ENCODE measurements at places on chromosomes 7 and 10. TPM values are rescaled to one million over a fixed set of nuclear protein-coding genes. Genes with fewer than 3 reads are reported as not detected.

Gene KCNIP2
- total RNA-seq, result 1.9 TPM

Gene SH2D4B
- 0.13 TPM for total RNA-seq

Gene OR2A42
- total RNA-seq, result not detected

Gene CTAGE15
- total RNA-seq, result 0.87 TPM

Gene ACTA2
- total RNA-seq, result 15.0 TPM

- DNase-seq, result no peak
- H3K27ac ChIP-seq, result no peak overlapping the region
- no peaks in the 10 kb centered on the region for H3K27me3 ChIP-seq
- H3K4me1 ChIP-seq, result peaks cover 2% of the 10 kb centered on the region
- no peaks in the 10 kb centered on the region for H3K36me3 ChIP-seq
- H3K4me3 ChIP-seq, result no peak overlapping the region
Measured at GRCh38 chr10:74255888-74256357, 104.9 kb downstream of the ADK start.

GRCh38 chr10:85851325-85851724, 515.3 kb downstream of the GRID1 start:
- H3K4me1 ChIP-seq, result no peaks in the 10 kb centered on the region
- H3K36me3 ChIP-seq, result no peaks in the 10 kb centered on the region
- no peak overlapping the region for H3K27ac ChIP-seq
- H3K27me3 ChIP-seq, result peaks cover 3% of the 10 kb centered on the region
- no peak overlapping the region for H3K4me3 ChIP-seq

- H3K27ac ChIP-seq, result no peak overlapping the region
- H3K27me3 ChIP-seq, result peaks cover 20% of the 10 kb centered on the region
- no peak for DNase-seq
- peaks cover 10% of the 10 kb centered on the region for H3K4me1 ChIP-seq
- H3K36me3 ChIP-seq, result no peaks in the 10 kb centered on the region
- H3K4me3 ChIP-seq, result no peak overlapping the region
Measured at GRCh38 chr7:41942468-41943093, 239.7 kb upstream of the INHBA start.

DNA sequence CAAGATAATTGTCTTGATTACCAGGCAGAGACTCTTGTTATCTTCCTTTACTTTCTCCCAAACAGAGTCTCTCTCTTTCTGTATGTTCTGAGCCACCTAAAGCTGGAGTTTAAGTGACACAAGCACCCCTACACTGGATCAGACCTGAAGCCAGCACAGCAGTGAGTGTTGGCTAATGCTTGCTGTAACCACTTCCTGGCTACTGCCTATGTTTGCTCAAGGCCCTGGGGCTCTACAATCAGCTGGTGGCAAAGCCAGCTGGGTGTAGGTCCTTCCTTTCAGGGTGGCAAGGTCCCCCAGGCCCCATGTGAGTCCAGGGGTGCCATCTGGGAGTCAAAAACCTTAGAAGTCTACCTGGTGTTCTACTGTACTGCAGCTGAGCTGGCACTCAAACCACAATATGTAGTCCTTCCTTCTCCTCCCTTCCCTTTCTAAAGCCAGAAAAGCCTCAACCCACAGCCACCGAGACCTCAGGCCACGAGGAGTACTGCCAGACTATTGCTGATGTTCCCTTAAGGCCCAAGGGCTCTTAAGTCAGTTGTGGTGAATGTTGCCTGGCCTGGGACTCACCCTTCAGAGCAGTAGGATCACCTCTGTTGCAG, 416.3 kb downstream of the ADRA2A start:
- no peak for DNase-seq
- no peaks in the 10 kb centered on the region for H3K4me1 ChIP-seq
- H3K27ac ChIP-seq, result no peak overlapping the region

DNA sequence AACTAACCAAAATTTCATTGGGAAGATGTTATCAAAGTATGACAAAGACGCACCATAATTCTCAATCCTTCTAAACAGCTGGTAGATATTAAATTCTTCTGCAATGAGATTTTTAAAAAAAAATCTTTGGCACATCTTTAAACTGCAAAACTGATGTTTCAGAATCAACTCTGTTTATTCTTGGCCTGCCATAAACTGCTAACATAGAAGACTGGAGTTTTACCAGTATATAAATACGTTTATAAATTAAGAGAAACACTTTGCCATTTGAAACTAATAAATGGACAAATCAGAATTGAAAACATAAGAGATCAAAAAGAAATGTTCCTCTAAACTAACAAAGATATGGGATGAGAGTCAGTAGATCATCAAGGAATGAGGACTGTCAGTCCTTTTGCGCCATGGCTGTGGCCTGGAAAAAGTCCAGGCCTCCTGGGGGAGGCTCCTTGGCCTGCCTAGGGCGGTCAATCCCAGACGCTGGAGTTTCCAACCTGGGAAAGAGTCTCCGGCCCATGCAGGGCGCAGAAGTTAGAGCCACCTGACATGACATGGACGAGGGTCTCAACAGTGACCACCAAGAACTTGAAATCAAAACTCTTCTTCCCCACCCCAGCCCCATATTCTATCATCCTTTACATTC, 34.2 kb upstream of the NEBL start:
- no peak for DNase-seq
- H3K27ac ChIP-seq, result no peak overlapping the region
- no peaks in the 10 kb centered on the region for H3K36me3 ChIP-seq

GRCh38 chr7:95004618-95005247, 97.3 kb downstream of the PPP1R9A start:
- H3K27ac ChIP-seq, result no peak overlapping the region
- H3K27me3 ChIP-seq, result no peaks in the 10 kb centered on the region
- no peak for DNase-seq
- no peaks in the 10 kb centered on the region for H3K36me3 ChIP-seq
- no peak overlapping the region for H3K4me3 ChIP-seq

DNA sequence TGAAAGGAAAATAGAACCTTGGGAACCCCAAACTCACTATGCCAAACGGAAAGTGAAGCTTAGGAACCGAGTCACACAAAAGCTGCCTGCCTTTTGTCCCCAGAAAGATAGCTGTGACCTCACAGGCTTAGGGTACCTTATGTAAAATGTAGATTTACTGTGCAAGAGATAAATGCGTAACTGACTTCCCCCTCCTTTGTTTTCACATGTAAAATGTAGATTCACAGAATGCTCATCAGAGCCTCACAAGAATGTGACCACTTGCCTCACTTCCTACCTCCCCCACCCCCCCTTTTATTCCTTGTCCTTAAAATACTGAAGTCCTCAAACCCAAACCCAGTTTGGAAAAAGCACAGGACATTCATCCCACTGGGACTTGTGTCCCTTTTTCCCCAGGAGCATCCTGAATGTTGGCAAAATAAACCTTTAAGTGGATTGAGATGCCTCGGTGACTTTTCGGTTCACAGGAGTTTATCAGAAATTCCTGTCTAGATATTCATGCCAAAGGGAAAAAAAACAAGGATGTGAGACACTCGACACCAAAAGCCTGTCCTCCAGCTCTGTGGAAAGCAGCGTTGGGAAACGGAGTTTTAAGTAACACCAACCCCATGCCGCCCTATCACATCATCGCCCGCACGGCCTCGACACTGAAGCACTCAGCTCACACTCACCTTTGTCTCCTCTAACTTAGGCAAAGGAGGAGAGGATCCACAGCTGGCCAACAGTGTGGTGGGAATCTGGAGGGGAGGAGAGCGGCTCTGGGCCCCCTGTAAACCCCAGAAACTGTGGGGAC, 45.9 kb downstream of the SVIL start:
- H3K4me3 ChIP-seq, result no peak overlapping the region
- no peak for DNase-seq
- H3K4me1 ChIP-seq, result peaks cover 10% of the 10 kb centered on the region

DNA sequence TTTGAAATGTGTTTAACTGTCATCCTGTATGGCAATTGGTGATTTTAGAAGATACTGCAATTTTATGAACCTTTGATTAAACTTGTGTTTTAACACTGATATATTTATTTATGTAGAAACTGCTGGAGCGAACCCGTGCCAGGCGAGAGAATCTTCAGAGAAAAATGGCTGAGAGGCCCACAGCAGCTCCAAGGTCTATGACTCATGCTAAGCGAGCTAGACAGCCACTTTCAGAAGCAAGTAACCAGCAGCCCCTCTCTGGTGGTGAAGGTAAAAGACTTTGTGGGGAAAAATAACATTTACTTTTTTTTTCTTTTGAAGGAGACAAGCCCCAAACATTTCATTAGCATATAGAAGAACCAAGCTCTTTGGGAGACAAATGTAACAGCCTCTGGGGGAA, 6.5 kb downstream of the ANLN start:
- H3K4me3 ChIP-seq, result no peak overlapping the region
- H3K36me3 ChIP-seq, result peaks cover 85% of the 10 kb centered on the region
- peaks cover 41% of the 10 kb centered on the region for H3K4me1 ChIP-seq

GRCh38 chr7:1404460-1404809, 54.8 kb downstream of the MICALL2 start:
- peaks cover 25% of the 10 kb centered on the region for H3K27me3 ChIP-seq
- DNase-seq, result no peak
- H3K4me3 ChIP-seq, result no peak overlapping the region
- no peak overlapping the region for H3K27ac ChIP-seq
- H3K36me3 ChIP-seq, result no peaks in the 10 kb centered on the region
- H3K4me1 ChIP-seq, result no peaks in the 10 kb centered on the region

DNA sequence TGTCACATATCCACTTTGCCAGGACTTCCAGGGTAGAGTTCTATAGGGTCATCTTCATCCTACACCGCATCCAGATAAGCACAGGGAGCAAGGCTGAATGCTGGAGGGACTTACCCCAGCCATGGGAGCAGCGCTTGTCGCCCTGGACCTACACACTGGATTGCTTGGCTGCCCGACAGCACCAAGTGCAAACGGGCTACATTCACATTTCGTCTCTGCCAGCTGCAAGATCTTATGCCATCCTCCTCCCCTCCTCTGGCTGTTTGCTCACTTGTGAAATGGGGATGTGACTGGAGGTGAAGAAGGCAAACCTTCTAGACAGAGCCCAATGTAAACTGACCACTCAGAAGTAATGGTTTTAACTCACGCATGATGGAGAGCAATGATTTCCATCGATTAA, 1.0 kb downstream of the DDC start:
- DNase-seq, result no peak
- no peak overlapping the region for H3K27ac ChIP-seq
- no peak overlapping the region for H3K4me3 ChIP-seq
- no peaks in the 10 kb centered on the region for H3K36me3 ChIP-seq
- peaks cover 11% of the 10 kb centered on the region for H3K27me3 ChIP-seq
- no peaks in the 10 kb centered on the region for H3K4me1 ChIP-seq

- peaks cover 25% of the 10 kb centered on the region for H3K4me1 ChIP-seq
- peaks cover 4% of the 10 kb centered on the region for H3K27me3 ChIP-seq
- H3K4me3 ChIP-seq, result peak overlapping the region; percentile 96
- peak; percentile 62 for DNase-seq
- H3K36me3 ChIP-seq, result peaks cover 12% of the 10 kb centered on the region
- peak overlapping the region; percentile 92 for H3K27ac ChIP-seq
Measured at GRCh38 chr7:154928136-154929005, 74.6 kb downstream of the PAXIP1 start.

DNA sequence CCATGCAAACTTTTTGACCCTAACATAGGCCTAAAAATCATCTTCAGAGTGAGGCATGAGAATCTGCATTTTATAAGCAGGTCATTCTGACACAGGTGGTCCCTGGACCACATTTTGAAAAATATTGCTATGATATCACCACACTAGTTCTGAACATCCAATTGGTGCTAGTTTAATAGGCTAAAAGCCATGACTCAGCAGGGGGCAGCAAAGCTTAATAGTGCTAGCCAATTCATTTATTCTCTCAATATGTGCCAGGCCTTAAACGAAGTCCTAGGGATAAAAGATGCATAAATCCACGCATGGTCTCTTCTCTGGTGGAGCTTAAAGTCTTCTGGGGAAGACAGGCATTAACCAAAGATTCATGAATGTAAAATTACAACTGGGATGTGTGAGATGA, 10.2 kb upstream of the SLC25A28 start:
- no peaks in the 10 kb centered on the region for H3K4me1 ChIP-seq
- peak; percentile 46 for DNase-seq
- no peak overlapping the region for H3K27ac ChIP-seq

Data from activated CD8-positive, alpha-beta T cell treated with anti-CD3 and anti-CD28 coated beads, Interleukin-2, amount 10 ng/mL, durations not matched to agents 7 days and 5 days (primary cell).